Nephron progenitor cell (in vitro differentiated cells): ENCODE measurements at places on chromosomes 6 and 20.

DNA sequence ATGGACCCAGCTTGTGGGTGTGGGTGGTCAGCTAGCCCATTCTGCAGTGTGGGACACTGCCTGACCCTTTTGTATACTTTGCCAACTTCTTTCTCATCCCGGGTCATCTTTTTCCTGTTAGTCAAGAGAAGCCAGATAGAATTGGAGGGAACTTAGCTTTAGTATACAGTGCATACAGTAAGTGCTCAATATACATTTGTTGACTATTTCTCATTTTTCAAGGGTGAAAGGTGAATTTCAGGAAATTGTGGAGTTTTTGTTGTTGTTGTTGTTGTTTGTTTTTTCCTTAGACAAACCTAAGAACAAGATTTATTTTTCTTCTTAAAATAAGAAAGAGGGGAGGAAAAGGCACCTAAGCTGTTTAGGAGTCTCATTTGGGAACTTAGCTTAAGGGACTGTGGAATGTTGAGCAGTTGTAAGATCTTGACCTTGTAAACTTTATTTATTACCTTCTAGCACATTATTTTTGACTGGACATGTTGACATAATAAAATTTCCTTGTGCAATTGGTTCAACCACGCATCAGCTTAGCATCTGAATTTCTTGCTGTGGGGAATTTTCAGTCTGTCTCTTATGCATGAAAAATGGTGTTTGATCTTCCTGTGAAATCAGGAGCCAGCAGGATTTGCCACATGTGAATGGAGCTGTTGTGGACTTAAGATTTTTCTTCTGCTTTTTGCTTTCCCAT is 113.6 kb downstream of the ARID1B start:
- DNase-seq, result no peak

GRCh38 chr20:63737695-63737944 is 1.2 kb downstream of the LIME1 start:
- no peak for DNase-seq

DNA sequence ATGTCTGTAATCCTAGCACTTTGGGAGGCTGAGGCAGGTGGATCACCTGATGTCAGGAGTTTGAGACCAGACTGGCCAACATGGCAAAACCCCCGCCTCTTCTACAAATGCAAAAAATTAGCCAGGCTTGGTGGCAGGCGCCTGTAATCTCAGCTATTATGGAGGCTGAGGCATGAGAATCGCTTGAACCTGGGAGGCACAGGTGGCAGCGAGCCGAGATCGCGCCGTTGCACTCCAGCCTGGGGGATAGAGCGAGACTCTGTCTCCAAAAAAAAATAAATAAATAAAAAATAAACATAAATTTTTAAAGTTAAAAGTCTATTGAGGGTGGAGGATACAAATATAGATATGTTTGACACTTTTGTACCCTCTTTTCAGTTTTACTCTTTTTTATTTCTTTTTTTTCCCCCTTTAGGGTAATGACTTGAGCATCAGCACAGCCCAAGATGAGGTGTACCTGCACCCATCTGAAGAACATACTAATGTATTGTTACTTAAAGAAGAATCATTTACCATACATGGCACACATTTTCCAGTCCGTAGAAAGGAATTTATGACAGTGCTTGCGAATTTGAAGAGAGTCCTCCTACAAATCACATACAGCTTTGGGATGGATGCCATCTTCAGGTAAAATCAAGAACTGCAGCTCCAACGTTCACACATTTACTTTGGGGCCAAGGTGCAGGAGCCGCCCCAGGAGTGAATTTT is 368.9 kb downstream of the LAMA2 start:
- peak; percentile 58 for DNase-seq

- DNase-seq, result no peak
Observed at GRCh38 chr20:20160520-20160919, 108.2 kb downstream of the CFAP61 start.

DNA sequence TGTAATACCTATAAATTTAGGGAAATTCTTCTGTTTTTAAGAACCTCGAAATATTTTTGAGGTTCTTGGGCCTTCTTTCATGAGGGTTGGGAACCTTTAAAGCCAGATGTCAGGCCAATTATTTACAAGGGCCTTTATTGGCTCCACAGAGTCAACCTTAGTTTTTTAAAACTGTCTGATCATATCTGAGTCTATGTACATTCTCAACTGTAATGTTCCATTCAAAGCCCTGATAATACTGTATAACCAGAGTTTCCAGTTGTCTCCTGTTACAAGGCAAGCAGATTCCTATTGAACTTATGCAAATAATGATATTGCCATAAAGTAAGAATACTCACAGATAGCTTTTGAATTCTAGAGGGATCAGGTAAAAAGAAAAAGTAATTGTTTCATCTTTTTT is 545.5 kb downstream of the EPM2A start:
- no peak for DNase-seq

- DNase-seq, result peak; percentile 45
Observed at GRCh38 chr6:24991810-24992467, 56.2 kb upstream of the RIPOR2 start.

- DNase-seq, result peak; percentile 76
Observed at GRCh38 chr6:125099211-125100073, 54.1 kb upstream of the TPD52L1 start.

DNA sequence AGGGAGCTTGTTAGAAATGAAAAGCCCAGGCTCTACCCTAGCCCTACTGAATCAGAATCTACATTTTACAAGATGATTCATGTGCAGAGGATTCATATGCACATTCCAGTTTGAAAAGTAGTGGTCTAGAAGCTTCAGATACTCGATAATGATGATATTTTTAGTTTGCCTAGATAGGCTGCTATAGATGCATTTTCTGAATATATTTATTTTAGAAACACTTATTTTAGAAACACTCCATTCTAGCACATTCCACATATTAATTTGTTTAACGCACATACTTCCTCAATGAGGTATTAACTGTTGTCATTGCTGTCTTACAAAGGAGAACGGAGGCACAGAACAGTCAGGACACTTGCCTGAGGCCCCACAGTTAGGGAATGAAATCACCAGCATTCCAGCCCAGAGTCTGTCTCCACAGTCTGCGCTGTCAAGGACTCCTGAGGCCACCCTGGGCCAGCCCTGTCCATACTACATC is 64.4 kb downstream of the SNAP25 start:
- no peak for DNase-seq

GRCh38 chr20:18676396-18676795 is 88.5 kb downstream of the DTD1 start:
- DNase-seq, result no peak

- peak; percentile 19 for DNase-seq
Observed at GRCh38 chr6:150685860-150686259, 86.2 kb downstream of the PLEKHG1 start.

DNA sequence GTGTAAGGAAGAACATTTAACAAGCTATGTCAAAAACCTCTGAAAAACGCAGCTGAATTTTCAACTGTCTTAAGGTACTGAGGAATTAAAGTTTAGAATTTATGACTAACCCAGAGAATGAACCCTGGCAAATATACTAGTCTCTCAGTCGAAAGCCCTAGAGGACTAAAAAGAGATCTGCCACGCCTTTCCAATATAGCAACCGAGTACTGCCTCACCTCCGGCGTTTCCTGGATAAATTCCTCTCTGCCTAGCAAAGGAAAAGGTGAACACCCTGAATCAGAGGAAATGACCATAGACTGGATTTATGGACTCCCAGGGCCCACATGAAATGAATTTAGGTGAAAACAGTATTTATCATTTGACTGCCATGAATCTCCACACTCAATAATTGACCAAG is 12.0 kb upstream of the OR2B2 start:
- DNase-seq, result no peak

DNA sequence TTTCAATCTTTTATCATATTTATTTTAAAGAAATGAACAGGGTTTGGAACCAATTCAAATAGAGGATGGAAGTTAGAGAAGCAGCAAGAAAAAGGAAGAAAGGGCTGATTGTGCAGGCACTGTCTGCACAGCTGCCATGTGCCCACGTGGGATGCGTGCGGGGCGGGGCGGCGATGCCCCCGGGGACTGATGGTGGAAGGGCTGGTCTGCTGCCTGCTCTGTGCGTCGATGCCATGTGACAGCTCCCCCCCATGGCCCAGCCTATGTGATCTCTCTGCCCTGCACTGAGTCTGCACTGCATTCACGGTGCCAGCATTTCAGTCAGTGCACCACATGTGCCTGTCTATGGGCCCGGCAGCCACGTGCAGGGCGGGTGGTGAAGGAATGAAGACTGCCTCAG is 96.4 kb downstream of the IRF4 start:
- DNase-seq, result no peak

DNA sequence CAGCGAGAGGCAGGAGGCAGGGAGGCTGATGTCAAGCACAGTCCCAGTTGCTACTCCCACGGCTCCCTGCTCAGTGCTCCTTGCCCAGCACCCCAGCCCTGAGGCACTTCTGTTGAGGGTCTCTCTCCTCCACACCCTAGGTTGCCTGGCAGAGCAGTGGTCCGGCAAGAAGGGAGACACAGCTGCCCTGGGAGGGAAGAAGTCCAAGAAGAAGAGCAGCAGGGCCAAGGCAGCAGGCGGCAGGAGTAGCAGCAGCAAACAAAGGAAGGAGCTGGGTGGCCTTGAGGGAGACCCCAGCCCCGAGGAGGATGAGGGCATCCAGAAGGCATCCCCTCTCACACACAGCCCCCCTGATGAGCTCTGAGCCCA is 9.1 kb downstream of the CNPY3 start:
- no peak for DNase-seq

DNA sequence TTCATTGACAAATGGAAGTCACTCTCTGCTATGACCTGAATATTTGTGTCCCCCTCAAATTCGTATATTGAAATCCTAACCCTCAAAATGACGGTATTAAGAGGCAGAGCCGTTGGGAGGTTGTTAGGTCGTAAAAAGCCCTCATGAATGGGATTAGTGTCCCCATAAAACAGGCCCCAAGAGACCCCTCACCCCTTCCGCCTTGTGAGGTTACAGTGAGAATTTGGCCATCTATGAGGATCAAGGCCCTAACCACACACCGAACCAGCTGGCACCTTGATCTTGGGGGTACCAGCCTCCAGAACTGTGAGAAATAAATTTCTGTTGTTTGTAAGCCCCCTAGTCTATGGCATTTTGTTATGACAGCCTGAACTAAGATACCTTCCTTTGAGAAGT is 52.5 kb upstream of the SLC22A16 start:
- no peak for DNase-seq
